ENCODE measurements at places on chromosomes 11 and 22.

DNA sequence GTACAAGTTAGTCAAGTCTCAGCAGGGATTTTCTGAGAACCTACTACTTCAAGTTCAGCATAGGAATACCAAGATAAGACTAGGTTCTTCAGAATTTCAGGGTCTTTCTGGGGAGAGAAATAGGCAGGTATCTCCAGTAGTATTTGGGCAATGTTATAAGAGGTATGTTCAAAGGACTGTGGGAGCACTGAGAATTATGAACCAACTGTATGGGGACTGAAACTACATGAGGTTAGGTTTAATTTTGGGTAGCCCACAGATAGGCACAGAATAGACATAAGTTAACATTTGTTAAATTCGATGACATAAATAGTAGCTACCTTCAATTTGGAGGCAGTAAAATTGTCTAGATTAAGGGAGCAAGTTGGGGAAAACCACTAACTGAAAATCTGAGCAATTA lies 9.2 kb upstream of the GAB2 start:
- no peak for ATAC-seq

DNA sequence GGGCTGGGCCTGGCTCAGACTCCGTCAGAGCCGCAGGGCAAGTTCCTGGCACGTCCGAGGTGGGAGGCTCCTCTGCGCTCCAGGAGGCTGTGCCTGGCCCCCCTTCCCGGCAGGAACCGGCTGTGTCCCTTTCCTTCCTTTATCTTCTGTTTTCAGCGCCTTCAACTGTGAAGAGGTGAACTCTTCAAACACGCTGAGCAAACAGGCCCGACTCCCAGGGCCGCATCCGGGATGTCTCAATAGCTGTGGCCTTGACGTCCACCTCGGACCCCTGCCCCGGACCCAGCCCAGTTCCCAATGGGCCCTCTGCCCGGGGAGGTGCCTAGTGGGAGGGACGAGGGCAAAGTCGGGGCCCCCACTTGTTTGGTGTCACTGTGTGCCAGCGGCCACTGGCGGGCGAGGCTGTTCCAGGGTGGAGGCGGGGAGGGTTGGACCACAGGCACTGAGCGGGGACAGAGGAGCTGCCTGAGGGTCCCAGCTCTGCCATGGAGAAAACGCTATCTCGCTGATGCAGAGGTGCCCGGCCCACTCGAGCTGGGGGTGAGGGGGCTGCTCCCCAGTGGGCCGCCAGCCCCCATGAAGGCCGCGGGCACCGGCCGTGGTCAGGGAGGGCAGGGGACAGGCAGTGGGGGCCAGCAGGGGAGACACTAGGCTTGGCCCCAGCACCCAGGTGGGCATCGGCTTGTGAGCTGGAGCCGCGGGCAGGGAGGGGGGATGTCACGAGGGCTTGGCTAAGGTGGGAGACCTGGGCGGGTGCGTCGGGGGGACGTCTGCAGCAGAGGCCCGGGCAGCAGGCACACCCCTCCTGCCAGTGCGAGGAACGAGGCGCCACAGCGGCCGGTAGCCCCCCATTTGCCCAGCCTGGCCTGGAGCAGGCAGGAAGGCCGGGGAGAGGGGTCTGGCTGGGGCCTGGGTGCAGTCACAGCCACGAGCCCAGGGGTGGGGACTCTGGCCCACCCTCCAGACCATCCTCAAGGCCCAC lies 2.7 kb upstream of the MUC5B start:
- peak; percentile 32 for ATAC-seq

DNA sequence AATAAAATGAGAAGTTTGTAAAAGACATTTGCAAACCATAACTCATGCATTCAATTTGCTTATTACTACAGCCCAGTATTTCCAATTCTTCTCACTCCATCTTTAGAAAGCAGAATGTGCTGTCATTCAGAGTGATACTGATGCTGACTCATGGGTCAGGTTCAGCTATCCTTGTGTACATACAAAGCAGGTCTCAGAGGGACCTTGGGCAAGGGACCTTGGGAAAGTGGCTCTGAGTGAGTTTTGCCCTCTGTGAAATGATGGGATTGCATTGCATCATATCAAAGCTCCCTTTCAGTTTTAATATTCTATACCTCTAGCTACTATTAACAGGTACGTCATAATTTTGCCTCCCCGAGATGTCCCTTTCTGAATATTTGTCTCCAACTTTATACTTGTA lies 848.7 kb downstream of the OPCML start:
- ATAC-seq = no peak

- no peak for ATAC-seq
Measured at GRCh38 chr11:70127653-70128434, 49.7 kb downstream of the ANO1 start.

DNA sequence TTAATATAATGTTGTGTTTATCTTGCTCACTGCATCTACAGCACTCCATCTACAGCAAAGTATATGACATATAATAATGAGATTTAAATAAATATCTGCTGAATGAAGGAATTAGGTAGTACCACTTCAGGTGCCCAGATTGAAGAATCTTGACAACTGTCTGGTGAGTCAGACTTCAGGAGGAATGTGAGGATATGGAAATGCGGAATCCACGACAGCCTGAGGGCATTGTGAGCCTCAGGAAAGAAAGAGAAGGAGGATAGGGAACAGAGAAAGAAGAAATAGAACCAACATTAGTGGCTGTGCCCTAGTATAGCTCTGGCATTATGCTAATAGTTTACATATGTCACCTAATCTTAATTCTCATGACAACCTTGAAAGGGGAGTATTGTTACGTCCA lies 304.4 kb downstream of the AASDHPPT start:
- no peak for ATAC-seq

DNA sequence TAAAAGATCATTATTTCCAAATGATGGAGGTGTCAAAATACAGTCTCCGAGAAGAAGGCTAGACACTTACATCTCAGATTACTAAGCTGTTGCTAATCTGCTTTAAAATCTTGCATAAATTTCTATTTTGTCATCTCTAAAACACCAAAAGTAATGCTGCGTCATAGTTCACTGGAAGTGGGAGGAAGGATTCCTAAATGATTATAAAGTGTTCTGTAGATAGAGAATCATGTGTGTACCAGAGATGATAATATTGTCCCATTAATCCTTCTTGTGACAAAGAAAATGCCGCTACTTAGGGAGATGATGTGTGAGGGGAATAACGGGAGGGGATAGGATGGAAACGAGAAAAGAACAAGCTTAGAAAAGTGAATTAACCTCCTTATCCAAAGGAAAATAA lies 268.6 kb downstream of the JRKL start:
- no peak for ATAC-seq
